ENCODE measurements at places on chromosomes 16 and 17.
A peak's percentile ranks its signal among the peaks of the same experiment; 100 is the strongest.

DNA sequence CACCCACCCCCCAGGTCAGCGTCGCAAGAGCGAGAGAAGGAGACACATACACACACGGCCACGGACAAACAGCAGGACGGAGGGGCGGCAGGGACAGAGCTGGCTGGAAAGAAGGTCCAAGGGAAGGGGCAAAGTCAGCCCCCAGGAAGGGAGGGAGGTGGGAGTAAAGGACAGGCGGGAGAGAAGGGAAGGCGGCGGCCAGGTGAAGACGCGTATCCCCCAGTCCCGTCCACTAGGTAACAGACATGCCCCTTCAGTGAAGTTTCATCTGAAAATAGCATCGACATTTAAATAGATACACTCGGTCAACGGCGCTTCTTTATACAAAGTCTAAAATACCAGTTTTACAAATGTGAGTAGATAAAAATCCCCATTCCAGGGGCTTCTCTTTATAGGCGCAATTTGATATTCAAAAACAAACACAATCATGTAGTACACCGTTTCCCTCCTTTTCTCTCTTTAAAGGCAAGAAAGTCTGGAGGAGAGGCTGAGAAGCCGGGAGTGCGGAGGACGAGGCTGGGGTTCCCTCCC is 4.5 kb downstream of the CBX8 start:
- no peak for DNase-seq
- H3K36me3 ChIP-seq: no peaks in the 10 kb centered on the region
- no peak overlapping the region for H3K27ac ChIP-seq
- H3K27me3 ChIP-seq: peaks cover 56% of the 10 kb centered on the region

- H3K4me1 ChIP-seq: peaks cover 2% of the 10 kb centered on the region
- DNase-seq: no peak
- H3K27ac ChIP-seq: no peak overlapping the region
- H3K27me3 ChIP-seq: no peaks in the 10 kb centered on the region
- peaks cover 1% of the 10 kb centered on the region for H3K36me3 ChIP-seq
Measured at GRCh38 chr17:42855048-42855596, 4.1 kb downstream of the AOC3 start.

DNA sequence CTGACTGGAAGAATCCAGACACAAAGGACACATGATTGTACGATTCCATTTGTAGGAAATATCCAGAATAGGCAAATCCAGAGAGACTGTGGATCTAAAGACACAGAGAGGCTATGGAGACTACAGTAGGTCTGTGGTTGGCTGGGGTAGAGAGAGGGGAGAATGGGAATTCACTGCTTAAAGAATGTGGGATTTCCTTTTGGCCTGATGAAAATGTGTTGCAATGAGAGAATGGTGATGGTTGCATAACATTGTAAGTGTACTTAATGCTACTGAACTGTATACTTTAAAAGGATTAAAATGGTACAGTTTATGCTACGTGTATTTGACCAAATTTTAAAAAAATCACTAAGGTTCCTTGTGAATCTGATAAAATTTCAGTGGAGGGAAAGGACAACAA is 62.1 kb downstream of the GPRC5B start:
- H3K4me1 ChIP-seq: no peaks in the 10 kb centered on the region
- no peak overlapping the region for H3K4me3 ChIP-seq
- H3K27ac ChIP-seq: no peak overlapping the region
- DNase-seq: no peak
- peaks cover 2% of the 10 kb centered on the region for H3K36me3 ChIP-seq

GRCh38 chr17:10735251-10735650 is 5.4 kb upstream of the TMEM220 start:
- no peak overlapping the region for H3K27ac ChIP-seq
- DNase-seq: no peak
- H3K4me1 ChIP-seq: peaks cover 8% of the 10 kb centered on the region
- no peak overlapping the region for H3K4me3 ChIP-seq
- no peaks in the 10 kb centered on the region for H3K36me3 ChIP-seq

DNA sequence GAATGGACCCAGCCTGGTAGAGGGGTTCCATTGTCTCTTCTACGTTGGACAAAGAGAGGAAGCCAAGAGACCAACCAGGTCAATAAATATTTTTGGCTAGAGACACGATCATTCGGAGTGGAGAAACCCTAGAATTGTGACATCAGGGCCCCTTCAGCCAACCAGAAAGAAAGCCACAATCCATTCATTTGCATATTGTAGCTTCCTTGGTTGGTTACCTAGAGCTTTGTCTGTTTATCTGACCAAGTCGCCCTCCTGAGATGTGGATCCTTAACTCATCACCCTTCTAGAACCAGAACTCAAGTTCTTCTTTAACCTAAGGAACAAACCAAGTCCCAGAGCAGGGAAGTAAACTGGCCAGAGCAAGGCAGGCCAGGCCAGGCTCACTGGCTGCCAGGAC is at the start of gene CCDC182:
TSS of gene CCDC182 (minus strand) at position 58 of the 400 bp plus-strand sequence. CDS start at position 31, 27 bp downstream.
- DNase-seq: no peak
- H3K4me3 ChIP-seq: no peak within 1 kb of the TSS

- H3K27me3 ChIP-seq: no peaks in the 10 kb centered on the region
- peaks cover 11% of the 10 kb centered on the region for H3K4me1 ChIP-seq
- H3K36me3 ChIP-seq: peaks cover 6% of the 10 kb centered on the region
- no peak for DNase-seq
- H3K27ac ChIP-seq: no peak overlapping the region
Measured at GRCh38 chr17:51046514-51047384, 73.9 kb downstream of the SPAG9 start.

DNA sequence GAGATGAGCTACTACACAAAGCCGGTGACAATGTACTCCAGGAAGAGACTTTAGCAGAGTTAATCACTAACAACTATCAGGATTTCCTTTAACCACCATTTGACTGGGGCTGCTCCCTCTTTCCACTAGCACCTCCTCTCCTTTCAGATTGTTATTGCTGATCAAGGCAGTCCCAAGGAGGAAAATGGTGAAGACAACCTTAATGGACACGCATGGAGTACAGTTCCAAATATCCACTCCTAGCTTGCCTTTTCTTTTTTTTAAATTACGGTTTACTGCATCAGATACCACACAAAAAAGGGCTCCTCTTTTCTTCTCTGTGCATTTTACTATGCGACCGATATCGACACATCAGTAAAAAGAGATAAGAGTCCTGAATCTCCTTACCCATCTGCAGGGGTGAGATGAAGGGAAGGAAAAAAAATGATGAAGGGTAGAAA is 30.9 kb downstream of the FAM222B start:
- peak overlapping the region; percentile 78 for H3K27ac ChIP-seq
- H3K4me1 ChIP-seq: peaks cover 43% of the 10 kb centered on the region
- peak overlapping the region; percentile 86 for H3K4me3 ChIP-seq
- H3K27me3 ChIP-seq: no peaks in the 10 kb centered on the region

- H3K27ac ChIP-seq: no peak overlapping the region
- H3K4me1 ChIP-seq: peaks cover 6% of the 10 kb centered on the region
- no peaks in the 10 kb centered on the region for H3K27me3 ChIP-seq
- H3K4me3 ChIP-seq: no peak overlapping the region
- DNase-seq: no peak
- H3K36me3 ChIP-seq: peaks cover 12% of the 10 kb centered on the region
Measured at GRCh38 chr16:84059946-84060901, 17.6 kb upstream of the SLC38A8 start.

DNA sequence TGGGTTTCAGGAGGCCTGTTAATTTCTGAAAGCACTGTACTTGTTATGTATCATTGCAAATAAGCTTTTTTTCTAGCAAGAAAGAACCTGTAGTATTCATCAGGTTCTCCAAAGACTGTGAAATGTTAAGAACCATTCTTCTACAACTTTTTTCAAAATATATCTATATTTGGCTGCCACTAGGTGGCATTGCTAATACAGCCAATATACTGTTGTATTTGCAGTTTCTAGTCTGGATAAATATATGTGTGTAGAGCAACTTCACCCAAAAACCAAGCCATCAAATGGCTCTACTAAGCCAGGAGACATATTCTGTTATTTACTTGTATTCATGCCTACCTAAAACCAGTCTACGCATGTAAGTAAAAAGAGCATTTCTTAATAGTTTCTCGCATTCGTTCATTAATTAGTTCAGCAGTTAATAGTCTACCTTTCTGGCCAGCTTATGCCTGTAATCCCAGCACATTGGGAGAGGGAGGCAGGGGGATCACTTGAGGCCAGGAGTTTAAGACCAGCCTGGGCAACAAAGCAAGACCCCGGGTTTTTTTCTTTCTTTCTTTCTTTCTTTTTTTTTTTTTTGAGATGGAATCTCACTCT is 39.5 kb downstream of the VMP1 start:
- H3K27me3 ChIP-seq: no peaks in the 10 kb centered on the region
- H3K36me3 ChIP-seq: peaks cover 15% of the 10 kb centered on the region
- peak overlapping the region; percentile 12 for H3K27ac ChIP-seq
- H3K4me1 ChIP-seq: peaks cover 18% of the 10 kb centered on the region
- DNase-seq: no peak

DNA sequence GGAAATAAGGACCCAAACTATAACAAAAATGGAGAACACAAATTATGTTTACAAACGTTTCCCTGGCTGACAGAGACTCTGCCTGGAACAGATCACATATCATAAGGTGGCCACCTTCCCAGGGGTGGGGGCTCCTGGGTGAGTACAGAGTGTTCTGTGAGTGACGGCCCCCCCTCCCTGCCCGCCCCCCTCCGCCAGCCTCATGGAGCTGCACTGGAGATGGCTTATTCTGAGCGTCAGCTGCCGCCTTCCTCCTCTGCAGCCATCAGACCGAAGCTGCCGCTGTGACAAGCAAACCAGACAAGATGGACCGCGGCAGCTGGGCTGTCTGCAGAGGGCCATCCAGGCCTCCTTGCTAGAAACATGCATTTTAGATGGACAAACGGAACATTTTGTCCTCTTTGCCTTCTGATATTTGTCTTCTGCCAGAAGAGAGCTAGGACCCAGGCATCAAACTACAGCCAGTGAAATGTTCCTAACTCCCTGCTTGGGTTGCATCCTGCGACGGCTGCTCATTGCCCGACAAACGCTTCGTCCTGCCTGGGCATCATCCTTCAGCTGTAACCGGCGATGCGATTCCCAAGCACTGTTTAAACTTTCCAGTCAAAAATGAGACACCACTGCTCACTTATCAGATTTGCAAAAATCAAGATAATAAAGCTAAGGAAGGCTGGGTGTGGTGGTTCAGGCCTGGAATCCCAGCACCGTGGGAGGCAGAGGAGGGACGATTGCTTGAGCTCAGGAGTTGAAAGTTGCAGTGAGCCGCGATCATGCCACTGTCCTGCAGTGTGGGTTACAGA is 15.3 kb upstream of the RPTOR start:
- peaks cover 28% of the 10 kb centered on the region for H3K27me3 ChIP-seq
- H3K36me3 ChIP-seq: no peaks in the 10 kb centered on the region
- H3K4me3 ChIP-seq: no peak overlapping the region
- H3K4me1 ChIP-seq: no peaks in the 10 kb centered on the region
- no peak for DNase-seq

- DNase-seq: no peak
- H3K36me3 ChIP-seq: no peaks in the 10 kb centered on the region
- H3K4me1 ChIP-seq: peaks cover 2% of the 10 kb centered on the region
Measured at GRCh38 chr17:73630965-73631595, 13.2 kb downstream of the SDK2 start.

DNA sequence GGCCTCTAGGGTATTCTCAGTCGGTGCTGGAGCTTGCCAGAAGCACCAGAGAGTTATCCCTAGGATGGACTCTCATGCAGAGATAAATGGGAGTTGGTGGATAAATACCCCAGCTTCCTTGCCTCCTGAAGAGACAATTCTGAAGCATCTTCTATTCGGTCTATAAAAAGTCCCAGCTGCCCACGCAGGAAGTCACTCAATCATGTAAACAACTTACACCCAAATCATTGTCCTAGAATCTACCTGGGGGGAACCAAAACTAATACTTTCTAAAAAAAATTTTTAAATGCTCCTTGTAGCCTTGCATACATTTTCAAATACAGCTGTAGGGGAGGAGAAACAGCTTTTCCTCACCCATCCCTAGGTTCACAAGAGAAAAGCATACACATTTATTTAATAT is 66.6 kb upstream of the ELAC2 start:
- no peak overlapping the region for H3K27ac ChIP-seq
- no peak overlapping the region for H3K4me3 ChIP-seq
- H3K36me3 ChIP-seq: no peaks in the 10 kb centered on the region
- H3K4me1 ChIP-seq: peaks cover 5% of the 10 kb centered on the region
- H3K27me3 ChIP-seq: peaks cover 20% of the 10 kb centered on the region
- DNase-seq: no peak

GRCh38 chr17:82350182-82351030 is 8.6 kb upstream of the TEX19 start:
- DNase-seq: peak; percentile 59
- no peak overlapping the region for H3K4me3 ChIP-seq
- no peaks in the 10 kb centered on the region for H3K36me3 ChIP-seq
- H3K4me1 ChIP-seq: peaks cover 6% of the 10 kb centered on the region

DNA sequence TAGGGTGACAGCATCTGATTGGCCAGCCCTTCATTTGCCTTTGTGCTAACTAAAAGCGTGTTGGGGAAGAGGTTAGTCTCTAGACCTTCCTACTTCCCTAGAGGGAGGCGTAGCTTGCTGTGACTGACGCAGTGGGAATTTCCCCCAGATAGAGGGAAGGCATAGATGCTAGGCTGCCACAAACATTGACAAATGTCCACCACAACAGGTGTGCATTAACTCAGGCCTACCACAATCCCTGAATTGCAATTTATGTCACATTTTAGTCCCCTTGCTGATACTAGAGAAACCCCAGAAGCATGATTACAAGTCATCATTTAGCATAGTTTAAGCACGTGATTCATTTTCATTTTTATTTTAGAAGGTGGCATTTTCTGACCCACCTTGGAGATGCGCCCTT is 76.3 kb upstream of the WSB1 start:
- no peak overlapping the region for H3K4me3 ChIP-seq
- no peaks in the 10 kb centered on the region for H3K27me3 ChIP-seq
- no peaks in the 10 kb centered on the region for H3K36me3 ChIP-seq
- no peaks in the 10 kb centered on the region for H3K4me1 ChIP-seq
- no peak for DNase-seq

DNA sequence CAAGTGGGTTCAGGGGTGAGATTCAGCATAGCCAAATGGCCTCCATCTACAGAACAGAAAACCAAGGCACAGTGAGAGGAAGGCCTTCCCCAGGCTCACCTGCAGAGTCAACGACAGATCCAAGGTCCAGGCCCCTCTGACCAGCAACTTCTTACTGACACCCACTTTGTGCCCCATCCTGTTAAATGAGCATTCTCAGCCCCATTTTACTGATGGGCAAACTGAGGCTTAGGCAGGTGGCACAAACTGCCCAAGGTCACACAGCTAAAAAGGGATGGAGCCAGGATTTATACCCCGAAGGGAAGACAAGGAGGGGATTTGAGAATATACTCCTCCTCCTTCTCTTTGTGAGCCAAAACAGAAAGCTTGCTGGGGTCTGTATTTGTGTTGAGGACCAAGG is 9.3 kb downstream of the SBK1 start:
- H3K4me1 ChIP-seq: peaks cover 26% of the 10 kb centered on the region
- no peak overlapping the region for H3K27ac ChIP-seq
- DNase-seq: no peak
- H3K4me3 ChIP-seq: no peak overlapping the region

- peaks cover 3% of the 10 kb centered on the region for H3K36me3 ChIP-seq
- no peak overlapping the region for H3K27ac ChIP-seq
Measured at GRCh38 chr17:77778636-77779489, 179.6 kb upstream of the TNRC6C start.

All from activated naive CD8-positive, alpha-beta T cell treated with anti-CD3 and anti-CD28 coated beads for 36 hours (primary cell).